Upper lobe of left lung (tissue), 6 donors: ENCODE measurements at places on chromosomes 2 and 18. TPM values are rescaled to one million over a fixed set of nuclear protein-coding genes. Genes with fewer than 3 reads are reported as not detected.

Gene DYNAP
- not detected for total RNA-seq

DNA sequence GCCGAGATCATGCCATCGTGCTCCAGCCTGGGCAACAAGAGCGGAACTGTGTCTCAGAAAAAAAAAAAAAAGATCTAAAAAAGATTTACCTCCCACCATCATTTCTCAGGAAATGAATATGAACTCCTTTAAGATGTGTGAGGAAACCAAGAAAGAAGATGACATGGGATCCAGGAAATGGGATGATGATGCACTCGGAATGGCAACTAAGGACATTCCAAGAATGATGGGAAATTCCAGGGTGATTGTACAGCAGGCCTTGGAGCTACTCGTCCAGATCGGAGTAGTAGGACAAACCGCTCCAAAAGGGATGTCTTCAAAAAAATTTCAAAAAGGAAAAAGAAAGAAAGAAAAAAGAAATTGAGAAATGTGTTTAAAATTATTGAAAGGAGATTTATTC lies 84.9 kb upstream of the PMAIP1 start:
- H3K4me3 ChIP-seq: no peak overlapping the region
- H3K27me3 ChIP-seq: no peaks in the 10 kb centered on the region
- H3K36me3 ChIP-seq: no peaks in the 10 kb centered on the region
- H3K4me1 ChIP-seq: no peaks in the 10 kb centered on the region

Gene DCC
- total RNA-seq: 0.49 TPM

GRCh38 chr18:75314117-75314516 lies 103.5 kb downstream of the TSHZ1 start:
- H3K36me3 ChIP-seq: no peaks in the 10 kb centered on the region
- H3K27me3 ChIP-seq: no peaks in the 10 kb centered on the region
- H3K4me1 ChIP-seq: no peaks in the 10 kb centered on the region
- H3K4me3 ChIP-seq: no peak overlapping the region
- no peak for DNase-seq

DNA sequence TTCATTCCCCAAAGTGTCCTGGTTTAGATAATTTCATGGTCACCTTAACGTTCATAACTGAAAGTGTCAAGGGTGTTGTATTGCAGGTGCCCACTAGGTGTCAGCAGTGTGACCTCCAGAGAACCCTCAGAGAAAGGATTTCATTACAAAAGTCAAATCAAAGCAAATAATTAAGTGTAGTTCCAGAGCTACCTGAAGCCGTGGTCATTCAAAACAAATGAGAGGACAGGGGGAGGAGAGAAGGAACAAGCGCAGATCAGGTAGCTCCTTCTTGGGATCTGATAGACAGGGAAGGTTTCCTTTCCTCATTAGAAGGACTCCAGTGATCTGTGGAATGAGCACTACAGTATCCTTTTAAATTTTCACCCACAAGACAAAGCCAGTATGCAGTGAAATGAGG lies at the start of gene SLC9A4:
TSS of gene SLC9A4 (plus strand) at position 207 of the 400 bp plus-strand sequence. CDS start 534 bp downstream, outside the sequence.
- no peaks in the 10 kb centered on the region for H3K27me3 ChIP-seq
- no peaks in the 10 kb centered on the region for H3K4me1 ChIP-seq
- H3K4me3 ChIP-seq: no peak within 1 kb of the TSS
- H3K36me3 ChIP-seq: no peaks in the 10 kb centered on the region
- DNase-seq: no peak
- H3K27ac ChIP-seq: no peak within 1 kb of the TSS

Gene CCDC148
- 1.6 TPM for total RNA-seq

Gene INHA
- total RNA-seq: 7.3 TPM

- H3K4me1 ChIP-seq: no peaks in the 10 kb centered on the region
- H3K27ac ChIP-seq: no peak overlapping the region
- DNase-seq: no peak
- no peaks in the 10 kb centered on the region for H3K27me3 ChIP-seq
- H3K4me3 ChIP-seq: no peak overlapping the region
These were observed 72.6 kb downstream of the TPGS2 start for GRCh38 chr18:36756242-36756641.

GRCh38 chr2:204669382-204669781 lies 124.1 kb downstream of the PARD3B start:
- H3K4me3 ChIP-seq: no peak overlapping the region
- no peaks in the 10 kb centered on the region for H3K36me3 ChIP-seq
- H3K4me1 ChIP-seq: peaks cover 14% of the 10 kb centered on the region
- no peak for DNase-seq
- no peaks in the 10 kb centered on the region for H3K27me3 ChIP-seq

Gene TAF4B
- total RNA-seq: 8.7 TPM

- H3K4me3 ChIP-seq: no peak overlapping the region
- no peaks in the 10 kb centered on the region for H3K27me3 ChIP-seq
- DNase-seq: no peak
- H3K27ac ChIP-seq: no peak overlapping the region
- H3K36me3 ChIP-seq: no peaks in the 10 kb centered on the region
- no peaks in the 10 kb centered on the region for H3K4me1 ChIP-seq
These were observed 449.7 kb downstream of the TXNL1 start for GRCh38 chr18:56188529-56189275.

- H3K4me3 ChIP-seq: no peak overlapping the region
- no peaks in the 10 kb centered on the region for H3K27me3 ChIP-seq
- H3K27ac ChIP-seq: no peak overlapping the region
- H3K36me3 ChIP-seq: no peaks in the 10 kb centered on the region
These were observed 46.1 kb upstream of the CELF4 start for GRCh38 chr18:37611614-37612279.
